ENCODE measurements at places on chromosomes 13 and 19. TPM values are rescaled to one million over a fixed set of nuclear protein-coding genes. Genes with fewer than 3 reads are reported as not detected.

The GSX1 gene
- total RNA-seq, result not detected

The ZNF30 gene
- total RNA-seq, result 16.2 TPM

The GYS1 gene
- total RNA-seq, result 47.8 TPM

The BRME1 gene
- 5.5 TPM for total RNA-seq

The PRODH2 gene
- total RNA-seq, result 0.27 TPM

The SIGLEC5 gene
- 0.27 TPM for total RNA-seq

The MYO1F gene
- total RNA-seq, result 6.7 TPM

The FKRP gene
- 25.0 TPM for total RNA-seq
